ENCODE measurements at places on chromosomes 1 and 21. TPM values are rescaled to one million over a fixed set of nuclear protein-coding genes. Genes with fewer than 3 reads are reported as not detected.

The MNDA gene
- total RNA-seq: not detected

The VAV3 gene
- total RNA-seq: 14.1 TPM

The KRTAP10-11 gene
- total RNA-seq: not detected

The ST6GALNAC3 gene
- total RNA-seq: 0.28 TPM

The ALG14 gene
- total RNA-seq: 3.9 TPM

The LMOD1 gene
- not detected for total RNA-seq

The EFNA1 gene
- total RNA-seq: not detected

The ITGB2 gene
- 1,246 TPM for total RNA-seq

DNA sequence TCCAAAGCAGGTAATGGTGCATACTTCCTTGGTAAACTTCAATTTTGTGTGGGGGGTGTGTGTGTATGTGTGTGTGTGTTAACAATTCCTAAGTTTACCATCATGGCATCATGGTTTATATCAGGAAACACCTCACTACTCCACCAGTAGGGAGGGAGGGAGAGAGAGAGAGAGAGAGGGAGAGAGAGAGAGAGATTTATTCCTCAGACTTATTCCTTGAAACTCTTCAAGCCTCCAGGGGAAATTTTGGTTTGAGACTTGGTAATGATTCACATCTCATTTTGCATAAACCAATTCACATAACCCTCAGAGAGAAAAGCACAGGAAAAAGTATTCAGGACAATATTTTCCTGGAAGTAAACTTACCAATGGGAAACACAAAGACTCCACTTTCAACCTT lies 115.0 kb downstream of the TTLL7 start:
- DNase-seq: no peak

DNA sequence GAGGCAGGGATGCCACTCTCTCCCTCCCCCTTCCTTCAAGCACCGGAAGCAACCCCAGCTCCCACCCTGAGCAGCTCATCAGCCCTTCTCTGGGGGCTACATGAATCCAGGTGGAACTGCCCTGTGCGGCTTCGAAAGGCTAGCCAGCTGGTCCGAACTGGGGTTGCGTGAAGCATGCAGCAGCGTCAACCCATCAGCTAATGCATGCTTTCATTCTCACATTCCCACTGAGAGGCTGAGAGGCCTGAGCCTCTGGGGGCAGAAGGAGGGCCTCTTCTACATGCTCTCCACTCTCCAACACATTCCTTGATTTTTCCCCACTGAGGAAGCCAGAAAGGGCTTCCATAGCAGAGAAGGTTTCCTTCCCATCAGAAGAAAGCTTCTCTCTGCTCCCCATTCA lies 5.6 kb downstream of the RXRG start:
- no peak for DNase-seq

DNA sequence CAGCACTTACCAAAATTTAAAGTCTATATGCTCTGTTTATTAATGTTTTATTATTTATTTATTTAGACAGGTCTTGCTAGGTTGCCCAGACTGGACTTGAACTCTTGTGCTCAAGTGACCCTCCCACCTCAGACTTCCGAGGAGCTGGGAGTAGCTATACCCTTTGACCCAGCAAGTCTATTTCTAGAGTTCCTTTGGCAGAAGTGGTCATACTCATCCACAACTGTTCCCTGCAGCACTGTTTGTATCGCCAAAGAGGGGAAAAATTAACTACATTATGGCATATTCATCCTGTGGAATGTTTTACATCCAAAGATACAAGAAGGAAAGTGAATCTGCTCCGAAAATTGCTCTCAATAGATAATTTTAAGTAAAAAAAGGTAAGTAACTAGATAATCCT lies 28.5 kb downstream of the CACNA1S start:
- no peak for DNase-seq

DNA sequence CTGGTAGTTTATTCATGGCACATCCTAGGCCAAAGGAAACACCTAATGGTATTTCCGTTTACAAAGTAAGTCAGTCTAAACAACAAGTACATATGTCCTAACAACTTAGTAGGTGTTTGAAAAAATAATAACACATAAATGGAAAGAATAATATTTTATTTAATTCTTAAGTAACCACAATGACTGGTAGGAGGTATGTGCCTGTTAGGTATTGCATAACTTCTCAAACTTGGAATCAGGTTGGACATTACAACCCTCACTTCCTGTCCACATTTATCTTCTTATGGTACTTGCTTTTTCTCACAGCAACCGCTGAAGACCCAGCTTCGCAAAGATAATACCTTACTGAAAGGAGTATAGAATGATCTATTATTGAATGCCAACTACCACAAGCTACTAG lies 64.2 kb downstream of the VPS13D start:
- no peak for DNase-seq

DNA sequence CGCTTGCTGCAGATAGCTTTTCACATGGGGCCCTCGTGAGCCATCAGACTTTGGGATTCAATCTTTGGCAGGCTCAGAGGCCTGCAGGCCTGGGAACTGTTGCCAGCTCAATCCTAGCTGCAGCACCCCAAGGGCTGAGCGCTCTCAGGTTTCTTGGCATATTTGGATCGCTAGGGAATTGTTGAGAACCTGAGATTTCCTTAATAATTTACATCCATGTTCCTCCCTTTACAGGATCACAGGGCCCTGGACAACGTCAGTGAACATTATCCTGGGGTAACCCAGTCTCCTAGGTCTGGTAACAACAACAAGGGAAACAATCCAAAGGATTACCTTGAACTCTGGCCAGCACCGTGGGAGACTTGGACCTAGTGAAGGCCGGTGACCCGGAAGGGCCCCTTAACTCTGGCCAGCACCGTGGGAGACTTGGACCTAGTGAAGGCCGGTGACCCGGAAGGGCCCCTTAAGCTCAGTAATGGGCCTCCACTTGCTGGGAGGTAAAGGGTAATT lies 49.3 kb upstream of the NEK2 start:
- no peak for DNase-seq

DNA sequence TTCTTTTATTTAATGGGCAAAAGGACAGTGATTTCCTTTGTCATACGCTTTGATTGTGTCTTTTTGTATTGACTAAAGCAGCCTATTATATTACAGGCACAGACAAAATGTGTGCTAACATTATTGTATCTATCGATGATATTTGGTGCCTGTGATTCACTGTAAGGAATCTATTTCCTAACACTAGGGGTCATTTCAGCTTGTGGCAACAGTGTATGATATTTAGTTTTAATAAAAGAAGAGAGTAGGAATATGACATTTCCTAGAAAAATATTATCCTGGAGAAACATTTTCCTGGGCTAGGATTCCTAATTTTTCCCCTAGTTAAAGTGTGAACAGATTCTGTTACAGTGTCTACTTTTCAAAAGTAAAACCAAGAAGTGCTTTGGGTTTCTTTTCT lies 42.8 kb downstream of the TYW3 start:
- no peak for DNase-seq

GRCh38 chr1:59340411-59341307 lies 43.8 kb downstream of the FGGY start:
- DNase-seq: no peak

DNA sequence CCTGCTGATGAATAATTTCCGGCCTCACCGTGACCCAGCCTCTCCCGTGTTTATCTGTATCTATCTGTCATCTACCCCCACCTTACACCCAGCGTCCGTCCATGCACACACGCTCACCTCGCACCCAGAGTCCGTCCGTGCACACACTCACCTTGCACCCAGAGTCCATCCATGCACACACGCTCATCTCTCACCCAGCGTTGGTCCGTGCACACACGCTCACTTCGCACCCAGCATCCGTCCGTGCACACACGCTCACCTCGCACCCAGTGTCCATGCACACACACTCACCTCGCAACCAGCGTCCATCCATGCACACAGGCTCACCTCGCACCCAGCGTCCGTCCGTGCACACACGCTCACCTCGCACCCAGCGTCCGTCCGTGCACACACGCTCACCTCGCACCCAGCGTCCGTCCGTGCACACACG lies 25.0 kb upstream of the COL18A1 start:
- DNase-seq: peak; percentile 6

- DNase-seq: no peak
These were observed 128.6 kb downstream of the ST6GALNAC3 start for GRCh38 chr1:76203127-76203526.

- DNase-seq: no peak
These were observed 7.8 kb downstream of the DMRTA2 start for GRCh38 chr1:50415235-50416149.

DNA sequence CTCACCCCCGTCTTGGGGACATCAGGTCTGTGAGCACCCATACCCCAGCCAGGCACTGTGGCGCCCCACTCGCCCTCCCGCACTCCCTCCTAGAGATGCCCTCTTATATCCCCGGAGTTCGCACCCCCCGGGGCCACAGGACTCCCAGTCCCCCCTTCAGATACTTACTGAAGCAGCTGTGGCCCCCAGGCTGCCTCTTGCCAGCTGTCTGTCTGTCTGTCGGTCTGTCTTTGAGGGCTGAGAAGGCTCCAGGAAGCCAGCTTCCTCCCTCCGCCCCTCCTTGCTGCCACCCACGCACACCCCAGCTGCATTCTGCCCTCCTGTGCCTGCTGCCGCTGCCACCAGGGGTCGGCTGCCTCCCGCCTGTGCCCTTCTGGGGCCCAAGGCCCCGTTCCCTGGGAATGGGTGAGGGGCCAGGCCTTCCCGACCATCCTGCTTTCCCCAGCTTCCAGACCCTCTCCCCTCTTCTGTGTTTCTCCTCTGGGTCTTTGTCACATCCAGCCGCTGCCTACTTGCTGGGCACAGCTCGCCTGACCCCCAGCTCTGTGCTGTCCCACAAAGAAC lies at the start of gene PTPN7:
PTPN7 (minus strand) TSS at position 226 of the 564 bp plus-strand sequence. CDS start 1,200 bp downstream, outside the sequence.
- DNase-seq: peak; percentile 91

DNA sequence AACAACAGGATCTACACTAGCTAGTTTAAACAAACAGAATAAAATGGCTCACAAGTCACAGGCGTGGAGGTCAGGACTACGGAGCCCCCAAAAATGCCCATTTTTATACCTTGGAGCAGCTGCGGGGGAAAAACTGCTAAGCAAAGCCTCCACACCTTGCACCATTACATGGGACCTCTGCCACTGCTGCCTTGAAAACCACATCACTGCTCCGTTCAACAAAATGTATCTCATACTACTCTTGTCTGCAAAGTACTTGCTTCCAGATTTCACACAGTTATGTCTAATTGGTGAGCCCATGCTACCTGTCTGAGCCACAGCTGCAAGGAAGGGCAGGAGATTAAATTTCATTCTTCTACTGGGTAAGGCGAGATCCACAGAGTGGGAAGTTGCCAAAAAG lies 24.4 kb downstream of the MRPL39 start:
- no peak for DNase-seq

GRCh38 chr1:79693441-79694114 lies 687.0 kb upstream of the ADGRL4 start:
- DNase-seq: no peak

DNA sequence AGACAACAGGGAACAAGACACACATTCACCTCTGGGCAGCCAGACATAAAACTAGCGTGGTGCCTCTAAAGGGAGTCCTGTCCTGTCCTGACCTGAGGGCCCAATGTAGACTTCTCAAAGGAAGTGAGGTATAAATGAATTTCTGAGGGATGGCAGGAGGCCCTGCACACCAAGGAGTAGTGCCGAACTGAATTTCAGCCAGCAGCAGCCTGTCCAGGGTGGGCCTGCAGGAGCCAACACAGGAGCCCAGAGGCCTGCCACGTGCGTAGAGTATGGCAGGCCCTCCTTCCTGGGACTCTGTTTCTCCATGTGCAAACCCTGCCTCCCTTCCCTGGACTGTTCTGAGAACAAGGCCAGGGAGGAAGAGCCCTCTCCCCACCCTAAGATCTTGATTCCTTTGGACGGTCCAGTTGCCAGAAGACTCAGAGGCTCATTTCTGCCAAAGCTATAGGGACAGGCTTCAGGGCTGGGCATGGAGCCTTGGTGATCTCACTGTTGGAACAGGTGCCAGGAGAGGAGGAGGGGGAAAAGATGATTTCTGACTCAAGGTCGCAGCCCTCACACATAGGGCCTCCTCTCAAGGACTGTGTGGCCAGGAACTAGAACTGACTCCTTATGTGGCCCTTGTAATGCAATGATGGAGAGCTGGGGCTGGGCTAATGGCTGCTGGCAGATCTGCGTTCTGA lies 1.8 kb upstream of the FABP3 start:
- DNase-seq: no peak

GRCh38 chr1:4549930-4550329 lies 104.5 kb upstream of the AJAP1 start:
- no peak for DNase-seq

- no peak for DNase-seq
These were observed 54.2 kb downstream of the JAK1 start for GRCh38 chr1:64912191-64912590.

- DNase-seq: no peak
These were observed 485.4 kb upstream of the LRRC7 start for GRCh38 chr1:69082312-69082711.

DNA sequence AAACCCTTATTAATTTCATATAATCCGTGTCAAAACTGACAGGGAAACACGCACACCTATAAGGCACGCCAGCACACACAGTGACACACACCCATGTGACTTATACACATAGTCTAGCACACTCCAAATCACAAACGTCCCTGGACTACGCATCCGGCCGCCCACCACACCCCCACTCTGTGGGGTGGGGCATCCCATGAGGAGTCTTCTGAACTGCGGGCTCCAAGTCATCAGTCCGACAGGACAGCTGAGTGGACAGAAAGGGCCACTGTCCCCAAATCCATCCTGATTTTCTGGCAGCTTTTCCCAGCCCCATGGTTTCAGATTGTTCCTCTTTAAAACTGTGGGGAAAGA lies 829 bp downstream of the PEA15 start:
- no peak for DNase-seq

GRCh38 chr1:182181167-182181572 lies 119.7 kb upstream of the ZNF648 start:
- no peak for DNase-seq

DNA sequence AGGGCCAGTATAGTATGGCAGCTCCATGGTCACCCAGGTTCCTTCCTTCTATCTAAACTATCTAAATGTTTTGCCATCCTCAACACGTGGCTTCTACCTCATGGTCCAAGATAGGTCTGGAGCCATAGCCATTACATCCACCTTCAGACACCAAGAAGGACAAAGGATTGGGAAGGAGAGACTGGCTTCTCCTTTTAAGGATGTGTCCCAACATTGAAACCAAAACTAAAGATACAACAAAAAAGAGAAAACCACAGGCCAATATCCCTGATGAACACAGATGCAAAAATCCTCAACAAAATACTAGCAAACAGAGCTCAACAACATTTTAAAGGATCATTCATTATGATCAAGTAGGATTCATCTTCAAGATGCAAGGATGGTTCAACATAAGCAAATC lies 24.8 kb downstream of the HSD11B1 start:
- DNase-seq: no peak

DNA sequence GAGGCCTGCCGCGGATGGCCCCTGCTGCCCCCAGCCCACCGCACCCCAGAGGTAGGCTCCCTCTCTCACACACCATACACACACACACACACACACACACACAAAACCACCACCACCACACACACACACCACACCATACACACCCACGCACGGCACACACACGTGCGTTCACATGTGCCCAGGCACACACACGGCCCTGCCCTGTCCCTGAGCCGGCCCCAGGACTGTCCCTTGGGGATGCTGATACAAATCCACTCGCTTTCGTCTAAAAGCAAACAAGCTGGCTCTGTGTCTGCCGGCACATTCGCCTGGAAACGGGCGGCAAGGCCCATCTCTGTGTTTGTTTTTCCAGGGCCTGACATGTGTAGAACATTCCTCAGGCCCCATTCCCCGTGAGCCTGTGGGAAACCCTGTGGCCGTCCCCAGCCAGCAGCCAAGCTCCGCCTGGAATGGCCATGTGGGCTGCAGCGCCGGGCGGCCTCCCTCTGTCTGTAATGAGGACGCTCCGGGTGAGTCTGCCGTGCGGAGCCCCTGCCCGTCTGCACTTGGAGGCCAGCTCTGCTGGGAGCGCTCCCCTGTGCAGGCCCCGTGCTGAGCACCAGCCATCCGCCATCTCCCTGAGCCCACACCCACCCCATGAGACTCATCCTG lies 67.4 kb downstream of the DMRTB1 start:
- DNase-seq: no peak

Data from natural killer cell treated with Interleukin-12 subunit alpha and Interleukin-12 subunit beta and Interleukin-15 and Interleukin-18, amount 100 ng/mL, for 72 hours (primary cell).